Tibial artery (tissue), 4 donors: ENCODE measurements at places on chromosomes 11 and 22.
A peak's percentile ranks its signal among the peaks of the same experiment; 100 is the strongest.

DNA sequence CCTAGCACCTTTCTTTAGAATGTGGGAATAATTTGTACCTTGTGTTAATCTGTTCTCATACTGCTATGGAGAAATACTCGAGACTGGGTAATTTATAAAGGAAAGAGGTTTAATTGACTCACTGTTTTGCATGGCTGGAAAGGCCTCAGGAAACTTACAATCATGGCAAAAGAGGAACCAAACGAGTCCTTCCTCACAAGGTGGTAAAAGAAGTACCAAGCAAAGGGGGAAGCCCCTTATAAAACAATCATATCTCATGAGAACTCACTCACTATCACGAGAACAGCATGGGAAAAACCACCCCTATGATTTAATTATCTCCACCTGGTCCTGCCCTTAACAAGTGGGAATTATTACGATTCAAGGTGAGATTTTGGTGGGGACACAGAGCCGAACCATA is 127.1 kb upstream of the ANO3 start:
- H3K27me3 ChIP-seq = no peaks in the 10 kb centered on the region
- no peak overlapping the region for H3K27ac ChIP-seq
- no peak overlapping the region for H3K4me3 ChIP-seq

GRCh38 chr22:47195484-47196165 is 433.2 kb downstream of the TBC1D22A start:
- H3K27ac ChIP-seq = no peak overlapping the region
- H3K27me3 ChIP-seq = no peaks in the 10 kb centered on the region
- H3K4me3 ChIP-seq = no peak overlapping the region
- DNase-seq = peak; percentile 47

- H3K4me3 ChIP-seq = no peak overlapping the region
- H3K4me1 ChIP-seq = peaks cover 52% of the 10 kb centered on the region
- H3K27ac ChIP-seq = peak overlapping the region; percentile 89
- no peaks in the 10 kb centered on the region for H3K36me3 ChIP-seq
These were observed 58.9 kb downstream of the PARVA start for GRCh38 chr11:12436266-12436665.

- no peaks in the 10 kb centered on the region for H3K36me3 ChIP-seq
- H3K4me3 ChIP-seq = no peak overlapping the region
- no peaks in the 10 kb centered on the region for H3K27me3 ChIP-seq
- H3K27ac ChIP-seq = no peak overlapping the region
These were observed 220.7 kb downstream of the TENM4 start for GRCh38 chr11:79220171-79220570.

DNA sequence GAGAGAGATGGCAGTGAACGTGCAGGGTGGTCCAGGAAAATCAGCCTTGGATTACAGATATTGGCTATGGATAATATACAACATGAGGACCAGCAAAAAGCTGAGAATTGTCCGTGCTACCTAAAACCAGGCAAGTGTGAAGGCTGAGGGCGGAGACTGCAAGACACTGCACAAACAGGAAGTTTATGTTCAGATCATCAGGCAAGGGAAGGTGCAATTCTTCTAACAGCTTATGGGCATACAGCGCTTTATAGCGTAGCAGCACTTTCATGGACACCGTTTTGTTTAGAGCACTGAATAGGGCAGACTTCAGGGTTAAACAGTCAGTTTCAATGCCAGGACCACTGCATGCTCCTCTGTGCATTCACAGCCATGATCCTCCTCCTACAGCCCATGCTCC is 93.1 kb upstream of the TMEM45B start:
- DNase-seq = no peak
- no peak overlapping the region for H3K27ac ChIP-seq
- no peak overlapping the region for H3K4me3 ChIP-seq
- no peaks in the 10 kb centered on the region for H3K27me3 ChIP-seq
- H3K4me1 ChIP-seq = no peaks in the 10 kb centered on the region
- H3K36me3 ChIP-seq = no peaks in the 10 kb centered on the region

- no peaks in the 10 kb centered on the region for H3K27me3 ChIP-seq
- no peaks in the 10 kb centered on the region for H3K4me1 ChIP-seq
- no peak overlapping the region for H3K4me3 ChIP-seq
These were observed 46.9 kb downstream of the YWHAH start for GRCh38 chr22:31991102-31991839.
